Stimulated activated CD4-positive, alpha-beta T cell treated with anti-CD3 and anti-CD28 coated beads, TNF-alpha, amount 100 ng/mL, for 24 hours (primary cell): ENCODE measurements at places on chromosomes 7 and 10.

DNA sequence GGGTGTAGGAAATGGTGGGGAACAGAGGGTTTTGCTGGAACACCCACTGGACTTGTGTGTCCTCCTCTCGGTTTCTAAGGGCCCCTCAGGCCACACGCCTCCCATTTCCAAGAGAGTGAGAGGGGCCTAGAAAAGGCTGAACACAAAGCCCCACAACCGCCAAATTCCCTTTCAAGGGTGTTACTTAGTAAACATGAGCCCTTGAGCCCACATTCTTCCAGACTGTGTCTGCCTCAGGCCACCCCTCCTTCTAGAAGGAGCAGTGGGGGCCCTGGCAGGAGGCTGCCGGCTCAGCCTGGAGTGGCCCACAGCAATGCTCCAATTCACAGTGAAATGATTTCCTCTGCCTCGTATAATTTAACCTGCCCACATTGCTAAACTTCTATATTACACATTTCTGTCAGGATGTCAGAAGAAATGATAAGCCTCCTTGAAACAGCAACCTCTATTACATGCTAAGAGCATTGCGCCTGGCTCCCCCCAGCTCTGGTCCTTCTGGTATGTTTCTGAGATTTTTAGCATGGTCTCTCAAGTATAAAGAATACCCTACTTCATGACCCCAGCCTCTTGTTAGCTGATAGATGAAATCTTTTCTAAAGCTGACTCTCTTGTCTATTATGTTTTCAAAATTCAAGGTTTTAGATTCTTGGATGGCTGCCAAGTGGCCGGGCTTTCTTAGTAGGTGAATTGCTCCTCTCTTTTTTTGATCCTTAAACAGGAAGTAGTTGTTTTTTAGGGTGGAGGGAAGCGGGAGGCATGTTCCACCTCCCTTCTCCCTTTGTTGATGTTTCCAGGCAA, 673.9 kb upstream of the GALNT17 start:
- no peak for DNase-seq

GRCh38 chr7:38542156-38542555, 89.0 kb downstream of the AMPH start:
- DNase-seq = no peak

GRCh38 chr7:101216860-101217387, 457 bp downstream of the PLOD3 start:
- DNase-seq = no peak

DNA sequence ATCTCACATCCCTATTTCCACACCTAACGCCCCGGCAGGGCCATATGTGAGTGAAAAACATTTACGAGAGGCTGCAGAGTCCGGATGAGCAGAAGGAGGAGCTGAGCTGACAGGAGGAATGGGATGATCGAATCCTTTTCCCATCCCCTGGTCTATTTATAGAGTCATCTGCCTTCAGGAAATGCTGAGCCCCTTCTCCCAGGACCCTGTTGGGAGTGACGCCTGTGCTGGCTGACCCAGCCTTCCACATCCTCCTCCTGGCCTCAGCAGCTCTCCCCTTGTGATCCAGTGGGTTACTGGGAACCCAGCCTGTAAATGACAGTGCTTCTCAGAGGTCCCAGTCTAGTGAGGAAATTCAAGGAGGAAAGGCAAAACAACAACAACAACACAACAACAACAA, 16.6 kb downstream of the DENND2A start:
- no peak for DNase-seq

- no peak for DNase-seq
These were observed 23.7 kb upstream of the LAMB1 start for GRCh38 chr7:108026647-108027046.

DNA sequence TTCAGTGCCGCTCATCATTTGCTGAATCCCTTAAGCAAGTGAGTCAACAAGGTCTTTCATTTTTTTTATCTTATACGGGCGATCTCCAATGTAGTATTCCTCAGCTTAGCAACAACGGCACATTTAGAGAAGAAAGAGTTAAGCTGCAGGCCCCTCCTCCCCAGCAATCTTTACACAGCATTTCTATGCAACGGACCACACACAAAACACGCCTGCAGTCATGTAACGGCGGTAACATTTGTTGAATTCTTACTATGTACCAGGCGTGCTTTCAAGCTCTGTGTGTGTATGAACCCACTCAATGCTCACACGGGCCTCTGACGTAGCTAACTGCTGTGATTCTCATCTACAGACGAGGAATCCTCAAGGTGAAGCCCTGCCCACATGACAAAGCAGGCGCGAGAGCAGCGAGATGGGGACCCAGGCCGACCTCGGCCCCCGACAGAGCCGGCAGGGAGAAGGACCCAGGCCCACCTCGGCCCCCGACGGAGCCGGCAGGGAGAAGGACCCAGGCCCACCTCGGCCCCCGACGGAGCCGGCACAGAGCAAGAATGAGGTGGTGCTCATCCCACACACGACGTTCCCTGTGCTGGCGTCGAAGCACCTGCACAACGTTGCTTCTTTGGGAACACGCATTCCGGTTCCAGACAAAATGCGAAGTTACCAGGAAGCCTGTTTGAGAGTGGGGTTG, 240.7 kb downstream of the ZMYND11 start:
- no peak for DNase-seq
